ENCODE measurements at places on chromosomes 2 and 18.
A peak's percentile ranks its signal among the peaks of the same experiment; 100 is the strongest.

- no peak for DNase-seq
These were observed 40.4 kb downstream of the SERTAD2 start for GRCh38 chr2:64613276-64613675.

- DNase-seq = no peak
These were observed 53.8 kb downstream of the CABLES1 start for GRCh38 chr18:23189099-23189498.

GRCh38 chr2:41937464-41937906 lies 110.3 kb upstream of the PKDCC start:
- DNase-seq = no peak

DNA sequence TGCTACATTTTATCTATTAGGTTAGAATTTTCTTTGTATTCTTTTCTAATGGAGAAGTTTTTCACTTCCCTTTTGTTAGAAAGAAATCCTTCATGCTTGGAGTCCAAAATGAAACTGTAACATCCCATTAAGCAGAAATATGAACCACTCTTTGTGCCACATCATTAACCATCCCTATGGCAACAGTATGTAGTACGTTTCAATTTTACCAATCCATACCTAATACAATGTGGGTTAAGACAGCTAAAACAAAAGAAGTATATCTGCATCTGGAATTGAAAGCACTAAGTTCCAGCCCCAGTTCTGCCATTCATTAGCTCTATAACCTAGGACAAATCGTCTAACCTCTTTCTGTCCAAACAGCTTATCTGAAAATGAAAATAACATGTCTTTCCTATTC lies 409.2 kb upstream of the SPHKAP start:
- DNase-seq = no peak

DNA sequence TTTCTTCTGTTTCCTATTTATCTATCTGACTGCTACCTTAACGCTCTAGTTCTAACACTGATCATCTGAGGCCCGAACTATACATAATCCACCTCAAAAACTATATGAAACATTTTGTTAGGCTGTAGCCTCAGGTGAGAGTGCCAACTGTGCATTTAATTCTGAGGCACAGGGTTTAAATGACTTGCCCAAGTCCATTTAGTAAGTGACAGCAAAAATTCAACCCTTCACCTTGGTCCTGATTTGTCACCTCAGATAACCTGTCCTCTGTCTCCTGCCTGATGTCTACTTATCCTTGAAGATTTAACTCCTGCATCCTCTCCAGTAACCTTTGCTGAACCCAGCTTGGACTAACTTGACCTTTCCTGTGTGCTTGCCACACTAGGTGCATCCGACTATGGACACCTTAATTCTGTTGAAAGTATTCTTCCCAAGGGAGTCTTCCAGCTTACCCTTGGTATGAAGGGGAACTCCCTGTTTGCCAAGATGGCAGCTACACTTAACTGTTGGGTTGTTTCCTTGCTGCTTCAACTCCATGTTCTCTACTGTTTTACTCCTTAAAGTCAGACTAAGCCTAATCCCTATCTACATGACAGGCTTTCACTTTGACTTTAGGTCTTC lies 23.5 kb downstream of the CD302 start:
- no peak for DNase-seq

DNA sequence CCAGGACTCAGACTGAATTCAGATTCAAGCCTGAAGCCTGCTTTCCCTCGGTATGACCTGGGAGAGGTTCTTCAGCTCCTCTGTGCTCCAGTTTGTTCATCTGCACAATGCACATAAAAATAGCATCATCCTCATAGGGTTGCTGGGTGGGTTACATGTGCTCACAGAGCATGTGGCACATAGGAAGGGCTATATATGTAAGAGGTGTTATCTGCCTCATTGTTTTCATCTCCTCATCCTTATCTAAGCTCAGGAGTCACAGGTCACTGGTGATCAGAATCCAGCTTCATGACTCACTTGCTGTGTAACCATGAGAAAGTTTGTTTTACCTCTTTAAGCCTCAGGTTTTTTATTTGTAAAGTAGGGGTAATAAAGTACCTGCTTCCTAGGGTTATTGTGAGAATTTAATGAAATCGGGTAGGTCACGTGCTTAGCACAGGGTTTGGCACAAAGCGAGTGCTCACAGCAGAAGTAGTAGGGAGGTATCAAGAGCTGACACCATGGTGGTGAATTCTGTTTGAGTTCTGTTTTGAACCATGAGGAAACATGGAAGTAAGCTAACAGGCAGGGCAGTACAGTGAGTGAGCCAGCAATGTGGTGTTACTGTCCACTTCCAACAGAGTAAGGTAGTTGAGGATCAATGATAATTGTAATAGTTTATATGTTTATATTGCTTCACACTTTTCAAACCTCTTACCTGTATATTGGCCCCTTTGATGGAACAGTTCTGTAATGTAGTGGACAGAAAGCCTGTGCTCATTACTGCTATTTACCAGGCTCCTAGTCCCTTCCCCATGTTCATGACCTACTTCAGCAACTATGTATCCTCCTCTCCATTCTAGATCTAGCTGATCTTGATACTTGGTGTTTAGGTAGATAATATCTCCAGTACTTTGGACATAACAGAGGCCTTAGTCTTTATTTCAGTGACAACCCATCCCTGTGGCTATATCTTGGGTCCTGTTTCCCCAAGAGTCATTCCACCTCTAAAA lies 141.4 kb upstream of the LTBP1 start:
- DNase-seq = no peak

DNA sequence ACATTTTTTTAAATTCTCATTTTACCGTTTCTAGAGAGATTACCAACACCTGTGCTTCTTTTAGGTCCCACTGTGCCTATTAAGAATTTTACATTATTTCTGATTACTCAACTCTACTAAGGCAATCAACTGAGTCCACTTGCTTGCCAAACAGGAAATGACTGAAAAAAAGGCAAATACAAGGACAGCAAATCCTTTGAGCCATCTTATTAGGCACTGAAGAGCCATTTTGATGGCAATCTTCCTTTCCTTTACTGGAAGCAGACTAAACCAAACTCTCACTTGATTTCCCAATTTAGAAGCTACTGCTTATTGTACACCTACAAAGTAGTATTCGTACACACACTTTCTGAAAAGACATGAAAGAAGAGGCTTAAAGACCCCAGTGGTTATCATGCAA lies 121.4 kb upstream of the COL3A1 start:
- no peak for DNase-seq

- DNase-seq = no peak
These were observed 424.0 kb upstream of the CDH7 start for GRCh38 chr18:65326805-65327204.

- DNase-seq = no peak
These were observed 93.9 kb downstream of the SH3RF3 start for GRCh38 chr2:109222825-109223471.

- DNase-seq = no peak
These were observed 390.7 kb upstream of the NETO1 start for GRCh38 chr18:73258375-73259087.

- no peak for DNase-seq
These were observed 11.7 kb upstream of the SCRN3 start for GRCh38 chr2:174383796-174384195.

DNA sequence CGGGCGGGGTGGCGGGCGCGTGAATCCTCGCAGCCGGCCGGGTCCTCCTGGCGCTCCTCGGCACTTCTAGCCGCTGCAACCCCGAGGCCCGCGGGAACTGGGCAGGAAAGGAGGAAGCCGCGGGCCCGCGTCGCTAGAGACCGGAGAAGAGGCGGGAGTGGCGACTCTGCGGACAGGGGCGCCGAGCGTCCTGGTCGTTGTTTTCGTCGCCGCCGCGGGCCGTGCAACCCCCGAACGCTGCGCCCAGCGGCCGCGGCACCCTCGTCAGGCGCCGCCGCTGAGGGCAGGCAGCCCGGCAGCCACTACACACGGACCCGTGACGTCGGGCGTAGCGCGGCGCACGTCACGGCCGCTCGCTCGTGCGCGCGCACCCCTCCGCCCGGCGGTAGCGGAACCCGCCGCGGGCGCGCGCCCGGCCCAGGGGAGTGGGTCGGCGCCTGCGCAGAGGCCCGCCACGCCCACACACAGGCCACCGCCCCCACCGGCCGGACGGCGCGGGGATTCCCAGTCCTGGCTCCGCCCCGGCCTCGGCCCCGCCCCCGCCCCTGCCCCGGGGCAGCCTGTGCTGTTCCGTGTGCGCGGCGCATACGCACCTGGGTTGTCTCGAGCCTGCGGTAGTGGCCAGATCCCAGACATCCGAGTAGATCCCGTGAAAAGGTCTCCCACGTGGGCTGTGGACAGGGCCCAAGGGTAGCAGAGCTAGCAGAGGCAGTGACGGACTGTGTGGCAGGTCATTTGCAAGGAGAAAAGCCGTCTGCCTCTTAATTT lies at the start of gene MAP3K2:
MAP3K2 (minus strand) TSS at position 321 of the 768 bp plus-strand sequence. CDS start 44,846 bp downstream, outside the sequence.
- peak; percentile 61 for DNase-seq

GRCh38 chr2:224722770-224723169 lies 6.6 kb upstream of the CCDC195 start:
- no peak for DNase-seq

GRCh38 chr2:74587664-74588277 lies 33.3 kb downstream of the DOK1 start:
- DNase-seq = peak; percentile 59

DNA sequence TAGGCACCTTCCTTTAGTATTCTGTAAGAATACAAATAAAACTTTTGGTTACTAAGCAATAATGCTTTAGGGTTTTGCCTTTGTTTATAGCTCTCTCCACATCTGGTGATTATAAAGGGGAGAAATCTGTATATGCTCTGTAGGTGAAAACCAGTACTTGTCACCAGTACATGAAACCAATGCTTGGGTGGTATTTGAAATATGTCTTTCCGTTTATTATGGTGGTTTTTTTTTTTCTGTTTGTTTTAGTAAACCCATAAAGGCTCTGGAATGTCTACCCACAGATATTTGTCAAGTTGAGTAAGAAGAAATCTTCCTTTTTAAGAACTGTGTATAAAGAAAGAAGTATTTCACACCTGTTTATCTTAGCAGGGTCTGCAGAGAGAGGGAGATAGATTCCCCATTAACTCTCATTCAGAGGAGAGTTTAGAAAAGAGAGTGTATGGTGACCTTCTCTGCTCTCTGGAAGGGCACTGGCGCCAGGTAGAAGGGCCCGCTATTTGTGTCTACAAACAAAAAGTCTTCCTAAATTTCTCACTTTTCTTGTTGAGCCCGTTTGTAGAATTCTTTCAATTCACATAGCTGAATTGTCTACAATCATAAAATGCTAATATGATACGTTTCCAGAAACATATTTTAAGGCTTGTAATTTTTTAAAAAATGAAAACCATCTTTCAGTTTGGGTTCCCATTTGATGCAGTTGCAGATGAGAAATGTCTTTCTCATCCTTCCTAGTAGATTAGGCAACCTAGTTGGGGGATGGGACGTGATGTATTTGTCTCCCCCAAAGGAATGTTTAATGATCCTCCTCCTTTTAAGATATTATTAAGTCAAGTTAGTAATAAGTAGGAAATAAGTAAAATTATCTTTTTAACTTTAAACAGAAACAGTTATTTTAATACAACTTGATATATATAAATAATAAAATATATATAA lies 33.9 kb downstream of the MAP3K20 start:
- DNase-seq = peak; percentile 87

GRCh38 chr2:86029873-86030272 lies 75.8 kb downstream of the POLR1A start:
- no peak for DNase-seq

DNA sequence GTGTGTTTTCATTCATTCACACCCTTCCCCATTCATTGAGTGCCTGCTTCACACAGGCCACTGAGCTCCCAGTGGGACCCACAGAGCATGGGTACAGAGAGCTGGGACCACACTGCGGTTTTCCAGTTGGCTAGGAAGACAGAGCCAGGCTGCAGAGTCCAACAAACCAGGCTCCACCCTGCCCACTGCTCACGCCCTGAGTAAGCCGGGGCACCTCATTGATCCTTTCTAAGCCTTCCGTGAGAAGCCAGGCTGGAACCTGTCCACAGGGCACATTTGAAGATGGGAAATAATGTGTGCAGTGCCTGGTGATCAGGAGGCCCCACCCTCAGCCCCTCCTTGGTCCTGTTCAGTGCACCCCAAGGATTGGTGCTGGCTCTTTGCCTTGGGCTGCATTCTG lies 13.5 kb downstream of the KCNIP3 start:
- no peak for DNase-seq

DNA sequence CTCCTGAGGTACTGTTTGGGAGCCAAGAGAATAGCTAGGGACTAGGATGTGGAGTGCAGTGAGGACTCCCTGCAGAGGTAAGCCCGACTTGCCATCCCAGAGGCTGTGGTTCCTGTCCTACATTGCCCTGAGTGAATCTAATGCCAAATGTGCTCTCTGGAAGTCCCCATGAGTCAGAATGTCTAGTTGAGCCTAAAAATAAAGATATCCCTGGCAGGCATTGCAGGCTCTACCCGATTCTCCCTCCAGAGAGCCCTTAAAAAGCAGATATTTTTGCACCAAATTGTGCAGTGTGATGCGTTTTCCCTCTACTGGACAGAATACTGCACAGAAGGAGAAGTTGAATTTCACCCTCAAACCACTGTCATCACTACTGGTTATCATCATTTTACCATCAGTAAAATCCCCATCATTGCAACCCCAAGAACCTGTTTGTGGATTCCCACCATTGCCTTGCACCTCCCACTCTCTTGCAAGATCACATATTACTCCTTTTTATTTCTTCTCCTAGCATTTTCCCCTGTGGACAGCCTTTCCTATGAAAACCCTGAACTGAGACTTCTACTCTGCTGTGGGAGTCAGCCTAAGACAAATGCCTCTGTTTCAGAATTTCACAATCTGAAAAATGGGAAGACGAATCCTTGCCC lies 98.0 kb downstream of the MARCHF4 start:
- no peak for DNase-seq

GRCh38 chr2:210303498-210303897 lies 11.5 kb downstream of the MYL1 start:
- no peak for DNase-seq

GRCh38 chr2:11901351-11902069 lies 155.1 kb downstream of the LPIN1 start:
- no peak for DNase-seq
